Fibroblast of gingiva (primary cell): ENCODE measurements at places on chromosomes 4 and X.
A peak's percentile ranks its signal among the peaks of the same experiment; 100 is the strongest.

- peak; percentile 38 for DNase-seq
These were observed 131.3 kb downstream of the ARHGAP10 start for GRCh38 chr4:147863111-147863747.

- DNase-seq, result no peak
These were observed 49.5 kb upstream of the IBSP start for GRCh38 chr4:87749883-87750282.

GRCh38 chr4:187256897-187257296 lies 533.2 kb upstream of the FAT1 start:
- DNase-seq, result no peak

GRCh38 chr4:113851816-113852215 lies 90.3 kb upstream of the CAMK2D start:
- no peak for DNase-seq

- no peak for DNase-seq
These were observed 113.3 kb upstream of the C1GALT1C1 start for GRCh38 chrX:120742946-120743665.

- peak; percentile 70 for DNase-seq
These were observed 2.2 kb downstream of the NKX6-1 start for GRCh38 chr4:84496706-84497503.

DNA sequence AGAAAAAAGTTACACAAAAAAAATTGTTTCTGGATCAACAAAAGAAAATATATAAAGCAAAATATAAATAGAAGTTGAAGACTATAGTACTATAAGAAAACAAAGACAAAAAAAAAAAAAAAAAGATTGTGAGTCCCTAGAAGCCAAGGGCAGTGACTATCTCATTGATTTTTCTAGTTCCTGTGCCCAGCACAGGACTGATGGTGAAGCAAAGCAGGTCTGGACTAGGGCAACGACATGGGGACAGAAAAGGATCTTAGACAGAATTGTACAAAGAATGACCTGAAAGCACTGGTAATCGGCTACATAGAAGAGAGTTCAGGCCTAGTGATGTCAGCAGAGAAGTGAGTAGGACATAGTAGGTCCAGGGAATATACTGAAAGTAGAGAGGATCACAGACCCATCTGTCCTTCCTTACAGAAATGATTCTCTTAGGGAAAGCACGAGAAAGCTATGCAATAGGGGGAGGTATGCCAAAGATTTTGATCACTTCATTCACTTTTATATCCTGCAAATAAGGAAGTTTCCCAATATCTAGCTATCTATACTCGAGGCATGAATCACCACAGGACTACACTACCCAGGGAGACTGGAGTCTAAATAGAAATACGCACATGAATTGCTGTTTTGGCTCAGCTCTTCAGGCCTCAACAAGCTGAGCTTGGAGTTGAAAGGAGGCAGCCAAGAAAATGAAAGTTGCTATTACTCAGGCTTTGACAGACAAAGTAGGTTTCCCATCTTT lies 230.9 kb upstream of the GPC4 start:
- peak; percentile 78 for DNase-seq

DNA sequence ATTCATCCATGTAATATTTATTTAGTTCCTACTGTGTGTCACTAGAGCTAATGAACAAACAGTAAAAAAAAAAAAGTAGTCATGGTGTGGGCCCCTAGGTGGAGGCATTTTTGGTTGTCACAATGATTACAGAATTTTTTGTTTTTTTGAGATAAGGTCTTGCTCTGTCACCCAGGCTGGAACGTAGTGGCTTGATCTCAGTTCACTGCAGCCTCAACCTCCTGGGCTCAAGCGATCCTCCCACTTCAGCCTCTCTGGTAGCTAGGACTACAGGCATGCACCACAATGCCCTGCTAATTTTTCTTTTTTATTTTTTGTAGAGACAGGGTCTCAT lies 22.0 kb downstream of the DNAAF6 start:
- DNase-seq, result no peak

- DNase-seq, result peak; percentile 49
These were observed 25.1 kb downstream of the ENOX2 start for GRCh38 chrX:130877892-130878341.

- no peak for DNase-seq
These were observed 111.3 kb downstream of the MFAP3L start for GRCh38 chr4:169914866-169915265.

DNA sequence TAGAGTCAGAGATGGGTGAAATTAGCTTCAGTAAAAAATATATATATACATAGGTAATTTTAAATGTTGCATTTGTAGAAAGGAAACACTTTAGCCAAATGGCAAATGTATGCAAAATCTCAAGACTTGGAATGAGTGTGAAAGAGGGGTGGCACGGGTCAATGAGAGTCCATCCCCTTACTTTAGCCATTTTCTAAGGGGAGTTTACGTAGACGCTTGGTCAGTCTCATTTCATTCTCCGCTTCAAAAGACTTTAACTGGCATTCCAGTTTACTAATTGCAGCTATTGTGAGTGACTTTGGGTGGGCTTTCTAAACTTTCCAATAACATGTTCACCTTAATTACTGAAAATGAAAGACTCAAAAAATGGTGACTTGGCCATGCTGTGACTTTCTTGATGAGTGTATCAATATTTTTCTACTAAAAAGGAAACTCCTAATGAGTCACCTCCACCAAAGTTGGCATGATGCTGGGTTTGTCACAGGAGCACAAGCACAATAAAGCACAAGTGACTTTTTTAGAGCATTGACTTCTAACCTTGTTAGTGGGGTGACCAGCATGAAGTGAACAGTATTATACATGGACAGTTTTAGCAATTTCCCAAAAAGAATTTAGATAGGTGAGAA lies 356.0 kb upstream of the RASGEF1B start:
- DNase-seq, result no peak
